Kidney capillary endothelial cell (primary cell): ENCODE measurements at places on chromosomes 7 and 10.

- no peak for DNase-seq
These were observed 62.1 kb downstream of the FAM185A start for GRCh38 chr7:102810916-102811315.

DNA sequence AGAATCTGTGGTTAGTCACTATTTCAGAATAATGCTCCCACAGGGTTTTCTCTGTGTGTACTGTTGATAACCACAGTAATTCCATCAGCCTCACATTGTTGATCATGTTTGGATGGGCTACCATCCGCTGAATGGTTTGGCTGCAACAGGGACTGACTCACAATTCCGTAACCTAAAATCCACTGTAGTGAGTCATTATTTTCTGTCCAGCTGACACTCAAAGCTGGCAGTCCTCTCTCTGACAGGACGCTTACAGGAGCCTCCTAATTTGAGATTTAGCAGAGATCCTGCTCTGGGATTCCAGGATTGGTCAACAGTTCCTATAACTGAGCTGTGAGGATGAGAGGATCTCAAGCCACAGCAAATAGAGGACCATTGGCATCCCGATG lies 32.7 kb downstream of the VWA2 start:
- peak; percentile 44 for DNase-seq

DNA sequence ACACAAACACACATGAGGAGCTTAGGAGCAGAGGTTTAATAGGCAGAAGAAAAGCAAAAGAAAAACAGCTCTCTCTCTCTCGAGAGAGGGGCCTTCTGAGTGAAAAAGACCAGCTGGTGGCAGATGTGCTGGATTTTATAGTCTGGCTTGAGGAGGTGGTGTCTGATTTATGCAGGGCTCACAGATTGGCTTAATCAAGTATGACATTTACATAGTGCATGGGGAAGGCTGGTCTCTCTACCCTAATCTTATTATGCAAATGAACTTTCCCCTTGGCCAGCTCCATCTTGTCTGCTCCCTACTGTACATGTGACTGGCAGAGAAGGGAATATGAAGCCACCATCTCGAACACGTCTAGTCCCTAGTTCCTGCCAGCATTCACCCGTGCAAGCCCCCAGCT lies 219.5 kb upstream of the ZNF804B start:
- DNase-seq = no peak

DNA sequence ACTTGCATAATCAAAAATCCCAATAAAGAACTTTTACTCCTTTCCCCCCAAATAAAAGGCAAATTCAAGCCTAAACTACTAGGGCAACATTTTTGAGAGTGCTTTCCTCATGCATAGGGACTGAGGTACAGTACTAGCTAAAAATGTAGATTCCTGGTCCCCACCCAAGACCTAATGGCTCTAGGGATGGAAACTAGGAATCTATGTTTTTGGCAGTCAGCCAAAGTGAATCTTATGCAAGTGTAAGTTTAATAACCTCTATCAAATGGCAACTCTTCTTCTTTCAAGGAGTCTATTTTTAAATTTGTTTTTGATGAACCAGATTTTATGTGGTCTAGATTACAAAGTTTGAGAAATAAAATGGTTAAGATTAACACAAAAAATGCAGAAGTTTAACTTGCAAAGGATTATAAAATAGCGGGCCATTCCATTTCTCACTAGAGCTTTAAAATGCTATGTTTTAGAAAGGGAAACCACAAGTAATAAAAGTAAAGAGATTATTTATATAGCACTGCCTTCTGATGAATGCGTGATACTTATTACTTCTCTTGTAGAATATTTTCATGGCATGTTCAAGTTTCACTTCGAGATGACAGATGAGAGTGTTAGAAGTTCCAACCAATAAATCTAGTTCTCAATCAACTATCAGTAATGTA lies 70.4 kb upstream of the MDFIC start:
- DNase-seq = no peak

- DNase-seq = peak; percentile 25
These were observed 176.0 kb upstream of the MYO3A start for GRCh38 chr10:25758041-25758457.

DNA sequence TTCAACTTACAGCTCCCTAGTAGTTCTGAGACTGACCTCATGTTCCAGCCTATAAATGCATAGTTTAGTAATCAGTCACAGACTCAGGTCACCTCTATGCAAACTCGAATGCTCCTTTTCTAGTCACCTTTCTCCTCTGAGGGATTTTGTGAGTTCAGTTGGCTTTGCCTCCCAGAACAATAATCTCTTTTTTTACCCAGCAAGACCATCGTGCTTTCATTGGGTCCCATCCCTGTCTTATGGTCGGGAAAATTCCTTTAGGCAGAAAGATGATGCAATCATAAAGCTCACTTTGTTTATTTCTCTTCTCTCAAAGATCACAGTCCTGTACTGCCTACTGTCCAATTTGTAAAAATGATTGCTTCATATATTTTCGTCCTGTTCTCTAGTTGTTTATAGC lies 38.4 kb downstream of the TWIST1 start:
- DNase-seq = no peak

DNA sequence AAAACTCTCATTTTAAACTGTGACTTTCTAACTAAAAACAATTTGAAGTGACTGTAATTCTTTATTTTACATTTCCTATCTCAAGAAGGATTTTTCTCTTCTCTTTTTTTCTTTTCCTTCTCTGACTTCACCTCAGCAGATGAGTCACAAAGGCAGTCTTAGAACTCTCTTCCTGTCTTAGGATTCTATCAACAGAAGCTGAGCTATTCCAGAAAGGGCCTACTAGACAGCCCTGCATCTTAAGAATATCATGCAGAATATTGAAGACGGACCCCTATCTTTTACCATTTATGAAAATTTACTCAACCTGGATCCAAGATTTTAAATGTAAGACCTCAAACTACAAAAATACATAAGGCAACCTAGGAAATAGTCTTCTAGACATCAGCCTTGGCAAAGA lies 365.7 kb upstream of the SEMA3C start:
- no peak for DNase-seq

- DNase-seq = no peak
These were observed 240.2 kb downstream of the C7orf25 start for GRCh38 chr7:42671627-42672026.

DNA sequence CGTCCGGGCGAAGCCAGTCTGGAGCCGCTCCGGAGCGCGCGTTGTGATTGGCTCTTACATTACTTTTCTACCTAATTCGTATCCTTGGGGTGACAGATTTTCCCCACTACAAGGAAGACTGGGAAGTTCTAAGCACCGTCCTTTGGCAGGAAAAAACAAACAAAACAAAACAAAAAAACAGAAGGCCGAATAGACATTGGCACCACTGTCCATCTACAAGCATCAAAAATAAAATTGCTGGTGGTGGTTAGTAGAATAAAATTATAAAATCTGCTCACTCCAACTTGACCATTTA lies 651 bp upstream of the SKAP2 start:
- DNase-seq = no peak

DNA sequence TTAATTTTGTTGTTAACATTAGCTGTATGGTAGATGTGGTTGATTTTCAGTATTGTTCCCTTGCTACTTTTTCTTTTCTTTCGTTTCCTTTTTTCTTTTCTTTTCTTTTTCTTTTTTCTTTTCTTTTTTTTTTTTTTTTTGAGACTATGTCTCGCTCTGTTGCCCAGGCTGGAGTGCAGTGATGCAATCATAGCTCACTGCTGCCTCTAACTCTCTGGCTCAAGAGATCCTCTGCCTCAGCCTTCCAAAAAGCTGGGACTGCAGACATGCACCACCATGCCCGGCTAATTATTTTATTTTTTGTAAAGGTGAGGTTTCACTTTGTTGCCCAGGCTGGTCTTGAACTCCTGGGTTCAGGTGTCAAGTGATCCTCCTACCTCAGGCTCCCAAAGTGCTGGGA lies 14.4 kb downstream of the SLC26A3 start:
- DNase-seq = no peak

DNA sequence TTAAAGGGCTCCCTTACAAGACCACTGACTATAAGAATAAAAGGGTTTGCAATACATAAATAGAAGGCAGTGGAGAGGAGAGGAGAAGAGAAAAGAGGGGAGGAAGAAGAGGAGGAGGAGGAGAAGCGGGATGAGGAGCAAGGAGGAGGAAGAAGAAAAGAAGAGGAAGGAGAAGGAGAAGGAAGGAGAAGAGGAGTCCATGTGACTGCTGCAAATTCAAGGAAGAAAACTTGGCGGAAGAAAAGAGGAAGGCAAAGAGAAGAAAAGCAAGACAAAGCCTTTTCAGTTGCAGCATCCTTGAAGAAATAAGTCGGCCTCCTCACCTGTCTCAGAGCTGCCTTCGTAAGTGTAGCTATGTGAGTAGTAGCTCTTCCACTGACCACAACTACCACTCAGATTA lies 22.6 kb downstream of the ASAH2 start:
- no peak for DNase-seq

DNA sequence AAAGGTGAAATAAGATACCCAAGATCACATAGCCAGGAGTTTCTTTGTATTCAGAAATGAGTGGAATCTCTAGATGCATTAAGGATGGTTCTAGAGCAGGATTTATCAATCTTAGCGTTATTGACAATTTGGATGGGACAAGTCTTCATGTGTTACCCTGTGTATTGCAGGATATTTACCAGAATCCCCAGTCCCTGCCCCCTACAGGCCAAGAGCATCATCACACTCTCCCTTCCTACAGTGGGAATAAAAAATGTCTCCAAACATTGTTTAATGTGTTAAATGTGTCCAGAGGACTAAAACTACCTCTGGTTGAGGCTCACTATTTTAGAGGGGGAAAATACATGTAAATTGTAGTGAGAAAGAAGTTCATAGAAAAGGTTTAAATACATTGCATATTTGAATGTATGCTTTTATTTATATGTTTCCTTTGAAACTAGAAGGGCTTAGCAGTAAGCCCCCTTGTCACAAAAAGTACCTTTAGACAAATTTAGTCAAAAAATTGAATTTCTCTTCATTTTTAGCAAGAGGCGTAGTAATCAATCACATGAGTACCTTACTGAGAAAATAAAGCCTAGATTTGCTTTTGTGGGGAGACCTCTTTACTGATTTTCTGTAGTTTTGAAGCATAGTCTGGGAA lies 141.2 kb downstream of the MLLT10 start:
- peak; percentile 26 for DNase-seq

DNA sequence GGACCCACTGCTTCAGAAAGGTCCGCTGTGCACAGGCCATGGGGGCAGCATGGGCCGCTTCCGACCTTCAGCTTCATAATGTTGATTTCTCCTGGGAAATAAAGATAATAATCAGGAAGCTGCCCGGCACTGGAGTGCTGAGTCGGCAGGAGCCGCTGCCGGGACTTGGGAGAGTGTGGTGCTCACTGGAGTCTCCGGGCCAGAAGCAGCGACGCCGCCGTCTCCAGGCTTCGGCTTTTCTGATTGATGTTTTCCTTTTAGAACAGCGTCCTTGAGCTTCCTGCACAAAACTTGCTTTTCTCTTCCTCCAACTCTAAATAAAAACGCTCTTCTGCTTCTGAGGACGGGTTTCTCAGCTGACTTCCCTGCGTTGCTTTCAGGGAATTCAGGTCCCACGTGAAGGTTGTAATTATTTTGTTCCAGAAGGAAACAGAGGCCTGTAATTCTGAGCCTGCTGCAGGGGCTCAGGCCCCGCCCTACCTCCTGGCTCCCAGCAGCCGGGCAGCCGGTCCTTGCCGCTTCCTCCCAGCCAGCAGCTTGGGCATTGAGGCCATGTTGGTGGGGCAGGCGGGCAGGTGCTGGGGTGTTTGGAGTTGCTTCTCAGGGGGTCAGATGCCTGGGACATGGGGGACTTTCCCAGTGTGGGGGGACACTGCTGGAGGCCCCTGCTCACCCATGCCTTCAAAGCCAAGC lies 14.7 kb downstream of the PWWP2B start:
- peak; percentile 77 for DNase-seq

DNA sequence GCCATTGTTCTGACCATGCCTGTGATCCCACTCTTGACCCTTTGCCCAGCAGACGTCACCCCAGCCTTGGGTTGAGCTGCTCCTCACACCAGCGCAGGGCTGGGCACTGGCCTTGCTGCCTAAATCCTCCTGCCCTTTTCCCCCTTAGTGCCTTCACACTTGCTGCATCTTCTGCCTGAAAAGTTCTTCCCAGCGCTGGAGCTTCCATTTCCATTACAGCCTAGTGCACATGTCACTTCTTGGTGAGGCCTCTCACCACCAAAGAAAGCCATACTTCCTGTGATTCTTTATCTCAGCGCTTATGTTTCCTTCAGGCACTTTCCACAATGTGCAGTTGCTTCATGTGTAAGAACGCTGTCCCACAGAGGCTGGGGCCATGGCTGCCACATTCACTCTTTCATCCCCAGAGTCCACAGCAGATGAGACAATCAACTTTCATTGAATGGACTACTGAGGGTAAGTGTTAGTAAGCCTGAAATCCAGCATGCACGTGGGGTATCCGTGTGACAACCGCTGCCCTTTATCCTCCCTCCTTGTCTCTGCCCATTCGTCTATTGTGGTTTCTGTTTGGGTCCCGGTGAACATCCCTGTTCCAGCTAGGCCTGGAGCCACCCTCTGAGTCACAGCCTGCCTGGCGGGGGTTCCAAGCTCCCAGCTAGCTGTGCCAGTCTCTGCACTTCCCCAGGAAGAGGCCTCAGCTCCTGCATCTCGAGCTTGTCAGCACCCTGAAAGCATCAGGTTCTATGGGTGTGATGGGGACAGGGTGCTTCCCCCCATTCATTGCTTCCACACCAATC lies 37.3 kb downstream of the ADRA2A start:
- no peak for DNase-seq

- DNase-seq = no peak
These were observed 58.3 kb upstream of the SHH start for GRCh38 chr7:155870334-155871180.

- DNase-seq = no peak
These were observed 82.4 kb upstream of the TRIL start for GRCh38 chr7:29040579-29040925.

GRCh38 chr10:25914776-25915175 lies 19.3 kb upstream of the MYO3A start:
- no peak for DNase-seq

GRCh38 chr7:68414631-68415425 lies 1183.4 kb upstream of the AUTS2 start:
- DNase-seq = no peak

DNA sequence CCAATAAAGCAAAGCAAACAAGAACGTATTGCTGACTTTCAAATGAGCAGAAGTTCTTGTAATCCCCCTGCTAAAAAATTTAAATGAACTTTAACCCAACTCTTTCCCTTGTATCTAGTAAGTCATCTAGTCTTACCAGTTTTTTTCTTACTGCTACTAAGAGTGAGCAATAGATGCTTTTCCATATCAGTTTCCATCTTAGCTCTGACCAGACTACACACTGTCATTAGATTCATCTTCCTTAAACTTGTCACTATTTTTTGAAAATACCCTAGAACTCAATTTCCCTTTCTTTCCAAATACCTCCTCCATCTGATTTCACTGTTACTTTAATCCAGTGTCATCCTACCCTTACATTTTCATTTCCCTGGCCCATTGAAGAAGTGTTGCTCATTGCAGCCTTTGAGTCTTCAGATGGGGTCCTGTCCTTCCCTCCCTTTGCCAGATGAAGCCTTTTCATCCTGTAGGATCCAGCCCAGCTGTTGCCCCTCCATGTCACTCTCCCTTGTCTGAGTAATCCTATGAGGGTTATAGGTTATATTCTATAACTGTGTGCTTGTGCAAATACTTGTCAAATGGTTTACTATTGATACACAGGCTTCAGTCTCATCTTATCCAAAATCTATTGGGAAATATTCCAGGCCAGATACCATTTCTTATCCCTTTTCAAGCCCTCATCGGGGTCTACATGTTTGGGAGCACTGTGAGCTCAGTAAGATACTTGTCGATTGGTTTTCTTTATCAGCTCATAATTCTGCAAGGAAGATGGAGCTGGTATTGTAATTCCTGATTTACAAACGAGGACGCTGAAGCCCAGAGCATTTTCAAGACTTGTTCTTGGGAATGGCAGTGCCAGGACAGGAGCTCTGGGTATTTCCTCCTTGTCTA lies 51.5 kb upstream of the ITGB1 start:
- DNase-seq = no peak

- no peak for DNase-seq
These were observed 56.4 kb upstream of the NPS start for GRCh38 chr10:127492607-127493250.
